ENCODE measurements at places on chromosomes 16 and 17.
A peak's percentile ranks its signal among the peaks of the same experiment; 100 is the strongest.

DNA sequence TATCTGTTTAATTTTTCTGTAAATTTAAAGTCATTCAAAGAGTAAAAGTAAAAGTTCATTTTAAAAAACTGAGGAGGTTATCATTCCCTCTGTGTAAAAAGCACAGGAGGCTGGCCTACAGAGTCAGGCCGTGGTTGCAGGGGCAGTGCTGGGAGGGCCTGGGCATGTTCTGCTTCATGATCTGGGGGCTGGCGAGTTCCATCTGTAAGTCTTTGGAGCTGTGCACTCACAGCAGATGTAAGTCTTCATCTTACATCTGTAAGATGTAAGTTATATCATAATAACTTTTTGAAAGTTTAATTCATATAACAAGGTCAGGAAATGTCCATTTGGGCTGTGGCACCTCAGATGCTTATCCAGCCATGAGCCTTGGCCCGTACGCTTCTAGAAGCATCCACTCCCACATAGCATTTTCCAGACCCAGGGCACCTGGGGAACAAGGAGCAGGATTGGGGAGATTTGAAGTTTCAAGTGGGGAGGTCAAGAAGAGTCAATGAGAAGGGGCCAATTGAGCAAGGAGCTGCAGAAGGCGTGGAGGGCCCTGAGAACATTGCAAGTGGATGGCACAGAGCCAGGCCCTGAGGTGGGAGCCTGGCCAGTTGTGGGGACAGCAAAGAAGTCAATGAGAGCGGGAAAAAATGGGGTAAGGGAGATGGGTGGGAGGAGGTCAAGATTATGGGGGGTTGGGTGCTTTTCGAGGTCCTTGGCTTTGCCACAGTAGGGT is 54.1 kb downstream of the TNFRSF13B start:
- DNase-seq = no peak

DNA sequence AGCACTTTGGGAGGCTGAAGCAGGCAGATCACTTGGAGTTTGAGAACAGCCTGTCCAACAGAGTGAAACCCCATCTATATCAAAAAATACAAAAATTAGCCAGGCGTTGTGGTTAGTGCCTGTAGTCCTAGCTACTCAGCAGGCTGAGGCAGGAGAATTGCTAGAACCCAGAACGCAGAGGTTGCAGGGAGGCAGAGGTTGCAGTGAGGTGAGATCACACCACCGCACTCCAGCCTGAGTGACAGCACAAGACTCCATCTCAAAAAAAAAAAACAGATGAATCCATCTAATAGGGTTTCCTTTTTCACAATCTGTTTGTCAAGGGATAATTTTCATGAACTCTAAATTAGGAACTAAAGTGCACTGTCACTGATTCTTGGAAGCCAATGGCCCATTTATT is 99.0 kb downstream of the PARN start:
- no peak for DNase-seq

DNA sequence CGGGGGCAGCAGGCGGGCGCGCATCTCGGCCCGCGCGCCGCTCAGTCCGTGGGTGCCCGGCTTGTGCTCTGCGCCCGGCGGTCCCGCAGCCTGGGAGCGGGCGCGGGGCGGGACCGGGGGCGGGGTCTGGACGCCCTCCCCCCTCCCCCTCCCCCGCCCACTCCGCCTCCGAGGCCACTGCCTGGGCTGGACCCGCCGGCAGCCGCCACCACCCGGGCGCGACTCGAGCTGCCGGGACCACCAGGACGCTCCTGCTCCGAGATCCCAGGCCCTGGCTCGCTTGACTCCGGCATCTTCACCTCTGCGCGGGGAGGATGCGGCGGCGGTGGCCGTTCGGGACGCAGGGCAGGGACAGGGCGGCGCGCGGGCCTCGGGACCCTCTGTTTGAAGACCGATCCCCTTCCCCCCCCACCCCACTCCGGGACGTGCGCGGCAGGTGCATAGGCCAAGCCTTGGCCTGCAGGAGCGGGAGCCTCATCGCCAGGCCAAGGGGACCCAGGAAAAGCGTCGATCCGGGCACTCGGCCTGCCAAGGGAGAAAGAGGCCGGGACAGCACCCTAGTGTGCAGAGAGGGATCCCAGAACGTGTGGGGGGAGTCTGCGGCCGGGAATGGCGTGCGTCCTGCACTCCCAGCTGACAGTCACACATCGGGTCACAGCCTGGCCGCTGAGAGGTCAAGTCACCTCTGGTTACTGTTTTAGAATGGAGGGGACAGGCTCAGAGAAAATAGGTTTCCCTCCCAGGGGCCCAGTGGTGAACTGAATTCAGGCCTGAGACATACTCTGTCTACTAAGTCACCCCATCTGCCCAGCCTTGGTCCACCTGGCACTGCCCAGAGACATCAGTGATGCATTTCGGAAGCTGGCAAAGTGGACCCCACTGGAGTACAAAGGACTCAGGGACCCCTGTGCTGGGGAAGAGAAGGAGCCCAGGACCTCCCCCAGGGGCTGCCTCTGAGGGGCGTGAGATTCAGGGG is at the start of gene HS3ST6:
Gene HS3ST6, minus strand, starts transcription at position 65 of the 976 bp plus-strand sequence. CDS start 92 bp downstream, outside the sequence.
- DNase-seq = no peak

- peak; percentile 94 for DNase-seq
These were observed 25.8 kb downstream of the SRCIN1 start for GRCh38 chr17:38579934-38580333.

- DNase-seq = no peak
These were observed 3.3 kb downstream of the PGS1 start for GRCh38 chr17:78381601-78382232.

DNA sequence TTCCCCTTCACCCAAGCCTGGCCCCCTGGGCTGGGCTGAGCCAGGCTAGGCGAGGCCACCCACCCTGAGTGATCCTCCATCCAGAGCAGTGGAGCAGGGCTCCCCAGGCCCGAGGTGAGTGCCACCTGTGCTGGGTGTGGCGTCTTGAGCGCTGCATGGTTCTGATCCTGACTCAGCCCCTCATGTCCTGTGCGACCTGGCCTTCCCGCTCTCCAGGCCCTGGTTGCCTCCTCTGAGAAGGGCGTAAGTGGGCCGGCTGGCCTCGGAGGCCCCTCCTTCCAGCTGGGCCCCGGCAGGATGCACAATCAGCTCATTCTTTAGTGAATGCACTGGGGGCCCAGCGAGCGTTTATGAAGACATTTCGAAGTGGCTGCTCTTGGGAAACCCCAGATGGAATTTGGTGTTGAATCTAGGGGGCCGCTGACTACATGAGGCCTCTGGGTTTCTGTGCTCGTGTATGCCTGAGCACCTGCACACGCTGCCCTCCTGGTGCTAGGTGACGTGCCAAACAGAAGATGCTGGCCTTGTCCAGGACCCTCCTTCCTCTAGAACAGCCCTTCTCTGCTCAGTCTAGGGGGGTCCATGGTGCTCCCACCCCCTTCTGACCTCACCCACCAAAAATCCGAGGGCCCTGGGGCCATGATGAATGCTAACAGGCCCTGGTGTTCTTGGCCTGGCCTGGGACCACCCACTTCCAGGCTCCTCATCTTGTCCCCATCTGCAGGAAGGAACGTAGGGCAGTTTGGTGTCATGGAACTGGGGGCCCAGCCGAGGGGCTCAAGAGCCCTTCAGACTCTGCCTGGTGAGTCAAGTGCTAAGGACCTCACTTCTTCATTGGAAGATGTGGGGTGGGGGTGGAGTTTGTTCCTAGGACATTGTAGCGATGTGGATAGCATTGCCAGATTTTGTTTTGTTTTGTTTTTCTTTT is 3.6 kb upstream of the TMEM92 start:
- no peak for DNase-seq

- DNase-seq = no peak
These were observed 15.7 kb upstream of the ATF7IP2 start for GRCh38 chr16:10370096-10370726.

DNA sequence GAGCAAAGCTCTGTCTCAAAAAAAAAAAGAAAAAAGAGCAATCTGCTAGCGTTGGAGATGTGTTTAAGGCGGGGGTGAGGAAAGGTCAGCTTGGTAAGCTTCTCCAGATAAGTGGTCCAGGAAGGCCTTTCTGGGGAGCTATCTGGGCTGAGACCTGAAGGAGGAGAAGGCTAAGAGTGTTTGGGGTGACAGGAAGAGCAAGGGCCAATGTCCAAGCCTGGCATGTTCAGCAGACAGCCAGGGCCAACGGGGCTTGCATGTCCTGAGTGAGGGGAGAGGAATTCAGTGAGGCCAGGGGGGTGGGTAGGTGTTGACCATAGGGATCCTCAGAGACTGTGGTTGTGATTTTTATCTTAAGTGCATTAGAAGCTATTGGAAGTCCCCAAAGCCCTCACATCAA is 15.4 kb downstream of the STAT5A start:
- no peak for DNase-seq

- no peak for DNase-seq
These were observed 104.1 kb upstream of the GSE1 start for GRCh38 chr16:85508993-85509392.

- peak; percentile 84 for DNase-seq
These were observed at the start of gene DUSP14 for GRCh38 chr17:37489197-37490001. TSS of gene DUSP14 (plus strand) at chr17:37489891. CDS start at chr17:37512273, 22,382 bp downstream.

- peak; percentile 17 for DNase-seq
These were observed 94.3 kb downstream of the SDK2 start for GRCh38 chr17:73549841-73550430.

- no peak for DNase-seq
These were observed 6.0 kb downstream of the SDR42E1 start for GRCh38 chr16:82005027-82005830.

- DNase-seq = no peak
These were observed 50.3 kb downstream of the C16orf95 start for GRCh38 chr16:87266846-87267245.

DNA sequence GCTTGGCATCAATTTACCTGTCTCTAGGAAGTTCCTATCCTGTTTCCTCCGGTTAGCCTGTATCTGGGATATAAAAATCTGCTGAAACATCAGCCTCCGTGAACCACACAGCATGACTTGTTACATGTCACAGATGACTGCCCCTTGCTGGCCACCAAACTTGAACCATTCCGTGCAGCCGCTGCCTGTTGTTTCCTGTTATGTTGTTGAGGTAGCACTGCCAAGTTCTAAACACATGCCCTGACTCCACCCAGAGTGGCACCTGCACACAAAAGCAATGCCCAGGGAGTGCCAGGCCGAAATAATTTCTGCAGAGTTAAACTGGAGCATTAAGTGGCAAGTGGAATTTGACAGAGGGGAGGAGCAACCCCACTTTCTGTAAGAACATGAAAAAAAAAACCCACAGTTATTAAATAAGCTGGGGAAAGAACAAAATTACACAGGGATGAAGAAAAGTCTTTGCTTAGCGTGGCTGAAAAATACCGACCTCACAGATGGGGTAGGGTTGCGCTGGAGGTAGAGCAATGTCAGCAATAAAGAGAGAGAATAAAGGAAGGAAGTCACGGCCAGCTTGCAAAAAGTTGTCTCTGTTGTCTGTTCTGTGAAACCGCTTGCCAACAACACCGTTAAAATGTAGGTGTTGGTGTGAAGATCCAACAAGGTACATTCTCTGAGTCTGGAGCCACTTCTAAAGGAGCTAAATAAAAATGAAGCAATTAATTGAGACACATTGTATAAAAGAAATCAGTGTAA is 174.6 kb upstream of the CDH13 start:
- DNase-seq = no peak

DNA sequence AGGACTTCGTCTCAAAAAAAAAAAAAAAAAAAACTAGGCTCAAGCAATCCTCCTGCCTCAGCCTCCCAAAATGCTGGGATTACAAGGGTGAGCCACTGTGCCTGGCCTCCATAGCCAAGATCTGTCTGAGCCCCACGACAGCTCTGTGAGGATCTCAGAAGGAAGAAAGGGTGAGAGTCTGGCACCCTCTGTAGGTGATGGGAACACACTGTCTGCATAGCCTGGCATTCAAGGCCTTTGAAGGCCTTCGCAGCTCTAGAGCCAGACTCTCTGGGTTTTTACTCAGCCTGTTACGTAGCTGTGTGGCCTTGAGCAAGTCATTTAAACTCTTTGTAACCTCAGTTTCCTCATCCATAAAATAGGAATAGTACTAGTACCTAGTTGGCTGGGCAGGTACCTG is 6.3 kb upstream of the XPO6 start:
- DNase-seq = no peak

GRCh38 chr17:82810644-82811430 is 29.0 kb downstream of the ZNF750 start:
- DNase-seq = no peak

- no peak for DNase-seq
These were observed 11.1 kb upstream of the NPTX1 start for GRCh38 chr17:80487511-80487910.

DNA sequence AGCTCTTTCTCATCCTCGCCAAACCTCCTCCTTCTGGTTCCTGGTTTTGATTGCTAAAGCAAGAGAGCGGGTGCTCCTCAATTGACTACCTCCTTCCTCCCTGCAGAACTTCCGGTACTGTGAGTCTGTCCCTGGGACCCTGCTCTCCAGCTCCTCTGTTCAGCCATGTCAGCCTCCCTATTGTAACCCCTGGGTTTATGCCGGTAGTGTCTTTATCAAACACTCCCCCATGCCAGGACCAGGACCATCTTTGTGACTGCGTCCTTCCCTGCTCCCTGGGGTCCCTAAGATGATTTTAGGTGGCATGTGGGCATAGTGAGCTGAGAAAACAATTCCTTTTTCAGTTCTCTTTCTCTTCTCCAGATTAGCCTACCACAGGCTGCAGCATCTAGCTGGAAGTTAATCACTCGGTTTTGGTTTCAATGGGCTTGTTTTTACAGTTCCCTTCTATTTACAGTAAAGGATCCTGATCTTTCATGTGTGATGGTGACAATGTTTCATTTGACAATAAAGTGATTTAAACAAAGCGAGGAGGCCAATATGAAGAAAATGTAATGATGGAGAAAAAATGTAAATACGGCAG is 27.7 kb upstream of the IL21R start:
- no peak for DNase-seq

- no peak for DNase-seq
These were observed 40.8 kb downstream of the AIPL1 start for GRCh38 chr17:6394055-6394606.

- no peak for DNase-seq
These were observed 1430.9 kb downstream of the CDH11 start for GRCh38 chr16:63690961-63691360.

DNA sequence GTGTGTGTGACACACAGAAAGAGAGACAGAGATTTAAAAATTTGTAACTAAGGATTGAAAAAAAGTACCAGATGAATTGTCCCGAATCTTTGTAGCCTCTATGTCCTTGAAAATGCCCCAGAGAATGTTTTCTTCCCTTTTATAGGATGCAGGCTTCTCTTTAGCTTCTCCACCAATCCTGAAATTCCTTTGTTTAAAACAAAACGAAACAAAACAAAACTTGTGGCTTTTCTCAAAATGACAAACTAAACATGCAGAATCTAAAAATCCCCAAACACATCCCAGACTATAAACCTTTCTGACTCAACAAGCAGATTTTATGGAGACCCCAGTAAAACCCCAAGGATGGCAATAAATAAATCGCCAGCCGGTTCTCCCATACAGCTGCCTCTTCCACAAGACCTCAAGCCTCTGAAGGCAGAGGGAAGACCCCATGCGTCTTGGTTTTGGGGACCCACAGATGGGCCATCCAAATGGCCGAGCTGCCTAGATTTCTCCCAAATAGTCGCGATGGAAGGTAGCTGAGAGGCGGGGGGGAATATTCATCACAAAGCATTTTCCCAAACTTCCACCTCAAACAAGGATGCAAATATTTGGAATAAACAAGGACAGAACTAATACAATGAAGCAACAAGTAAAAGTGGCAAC is 269.5 kb upstream of the FOXF1 start:
- no peak for DNase-seq

Measured in COR-L47 (cell line).